ENCODE measurements at places on chromosomes 12 and 14. TPM values are rescaled to one million over a fixed set of nuclear protein-coding genes. Genes with fewer than 3 reads are reported as not detected.
A peak's percentile ranks its signal among the peaks of the same experiment; 100 is the strongest.

- DNase-seq: no peak
These were observed 31.0 kb downstream of the FOXN4 start for GRCh38 chr12:109277899-109278762.

DNA sequence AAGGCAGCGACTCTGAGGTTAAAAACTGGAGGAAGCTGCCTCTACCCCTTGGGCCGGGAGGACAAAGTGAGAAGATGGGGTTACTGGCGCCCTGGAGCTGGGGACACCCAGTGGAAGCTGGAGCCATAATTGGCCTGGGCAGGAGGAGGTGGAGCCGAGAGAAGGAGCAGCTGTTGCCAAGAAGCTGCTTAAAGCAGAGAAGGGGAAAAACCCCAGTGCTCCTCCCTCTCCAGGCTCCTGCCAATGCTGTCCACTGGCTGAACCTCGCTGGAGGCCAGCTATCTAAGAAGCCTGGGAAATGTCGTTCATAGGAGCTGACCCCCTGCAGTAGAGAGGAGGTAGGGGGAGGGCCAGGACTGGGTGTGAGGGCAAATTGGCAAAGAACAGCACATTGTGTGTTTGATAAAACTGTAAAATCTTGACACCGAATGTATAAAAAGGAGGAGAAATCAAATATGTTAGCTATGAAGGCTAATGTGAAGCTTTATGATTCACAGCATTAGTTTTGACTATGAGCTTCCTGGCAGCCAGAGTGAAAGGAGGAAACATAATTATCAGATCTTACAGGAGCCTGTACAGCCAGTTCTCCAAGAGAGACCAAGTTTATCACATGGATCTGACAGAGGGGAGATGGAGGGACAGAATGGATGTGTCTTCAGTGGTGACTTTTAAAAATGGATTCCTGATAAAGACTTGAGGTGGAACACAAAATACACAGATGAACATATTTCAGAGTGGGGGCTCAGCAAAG lies 9.5 kb downstream of the HHIPL1 start:
- no peak for DNase-seq

- DNase-seq: no peak
These were observed 196.3 kb downstream of the EPS8 start for GRCh38 chr12:15592934-15593333.

GRCh38 chr12:25052196-25052913 lies 103.5 kb upstream of the BCAT1 start:
- DNase-seq: no peak

GRCh38 chr14:102408724-102409123 lies 46.0 kb downstream of the TECPR2 start:
- no peak for DNase-seq

AICDA gene
- not detected for total RNA-seq

- DNase-seq: no peak
These were observed 17.2 kb upstream of the ARF6 start for GRCh38 chr14:49875640-49876198.

DNA sequence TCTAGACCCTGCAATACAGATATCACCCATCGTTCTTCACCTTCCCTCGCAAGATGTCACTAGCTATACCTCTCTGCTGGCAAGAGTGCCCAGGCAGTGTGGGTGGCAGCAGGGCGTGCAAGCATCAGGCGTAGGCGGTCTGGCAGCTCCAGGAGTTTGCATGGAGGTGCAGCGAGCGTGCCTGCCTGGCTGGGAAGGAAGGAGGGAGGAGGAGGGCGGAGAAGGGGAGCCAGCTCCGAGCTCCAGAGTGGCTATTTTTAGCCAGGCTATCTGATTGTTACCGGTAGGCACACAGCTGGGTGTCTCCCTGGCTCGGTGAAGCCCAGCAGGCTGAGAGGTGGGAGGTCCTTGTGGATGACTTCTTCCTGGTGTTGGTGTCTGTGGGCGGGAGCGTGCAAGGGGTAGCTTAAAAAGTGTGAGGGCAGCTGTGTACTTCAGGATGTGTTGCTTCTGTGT lies 6.2 kb downstream of the FOXJ2 start:
- no peak for DNase-seq

DNA sequence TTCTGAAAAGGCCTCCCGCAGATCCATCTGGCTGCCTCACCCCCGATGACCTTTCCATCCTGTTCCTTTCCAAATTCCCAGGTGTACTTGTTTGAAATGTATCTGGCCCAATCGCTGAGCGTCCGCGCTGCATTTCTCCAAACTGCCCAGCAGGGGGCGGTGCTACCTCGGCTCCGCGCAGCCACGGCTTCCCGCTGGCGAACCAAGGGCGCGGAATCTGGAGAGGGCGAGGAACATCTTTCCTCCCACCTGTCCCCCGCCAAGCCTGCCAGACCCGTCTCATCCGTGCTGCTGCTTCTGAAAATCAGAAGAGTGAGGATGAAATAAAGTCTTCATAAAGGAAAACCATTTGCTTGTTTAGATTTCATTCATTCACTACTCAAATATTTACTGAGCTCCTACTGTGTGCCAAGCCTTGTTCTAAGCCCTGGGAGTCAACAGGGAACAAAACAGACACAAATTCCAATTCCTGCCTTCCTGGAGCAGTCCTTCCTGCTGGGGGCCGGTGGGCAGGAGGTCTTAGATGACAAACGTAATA lies 16.8 kb upstream of the MYL2 start:
- no peak for DNase-seq

DNA sequence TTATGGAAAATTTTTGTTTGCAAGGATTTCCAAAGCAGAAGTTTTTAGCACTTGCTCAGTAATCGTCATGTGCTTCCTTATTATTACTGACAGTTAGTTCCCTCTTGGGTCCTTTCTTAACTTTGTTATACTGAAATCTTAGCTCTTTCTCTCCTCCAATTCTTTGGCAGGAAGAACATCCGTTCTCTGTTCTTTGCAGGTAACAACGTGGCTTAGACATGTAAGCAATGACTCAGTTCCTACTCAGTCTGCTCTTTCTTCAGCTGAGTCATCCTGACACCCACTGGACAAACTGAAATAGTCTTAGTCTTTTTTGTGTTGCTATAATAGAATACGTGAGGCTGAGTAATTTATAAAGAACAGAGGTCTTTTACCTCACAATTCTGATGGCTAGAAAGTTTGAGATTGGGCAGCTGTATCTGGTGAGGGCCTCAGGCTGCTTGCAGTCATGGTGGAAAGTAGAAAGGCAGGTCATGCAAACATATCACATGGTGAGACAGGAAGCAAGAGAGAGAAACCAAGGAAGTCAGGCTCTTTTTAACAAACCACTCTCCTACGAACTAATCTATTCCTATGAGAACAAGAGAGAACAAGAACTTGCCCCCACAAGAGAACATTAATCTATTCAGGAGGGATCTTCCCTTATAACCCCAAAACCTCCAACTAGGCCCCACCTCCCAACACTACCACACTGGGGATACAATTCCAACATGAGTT lies 49.2 kb downstream of the TESPA1 start:
- DNase-seq: no peak

DNA sequence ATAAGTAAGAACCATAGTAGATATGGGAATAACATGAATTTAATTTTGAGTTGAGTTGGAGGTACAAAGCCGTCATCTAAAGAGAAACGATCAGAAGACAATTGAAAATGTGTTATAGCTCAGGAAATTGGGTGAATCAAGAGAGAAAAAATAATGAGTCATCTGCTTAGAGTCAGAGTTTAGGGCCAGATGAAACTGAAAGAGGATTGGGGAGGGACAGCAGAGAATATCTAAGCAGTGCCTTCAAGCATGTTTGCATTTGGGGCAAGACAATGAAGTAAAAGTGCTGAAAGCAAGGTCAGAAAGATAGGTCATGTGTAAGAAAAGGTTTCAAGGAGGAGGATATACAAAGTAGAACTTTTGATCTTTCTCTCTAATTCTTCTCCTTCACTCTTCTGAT lies 49.4 kb downstream of the SLC15A5 start:
- no peak for DNase-seq

TAS2R30 gene
- total RNA-seq: 4.1 TPM

TAS2R14 gene
- 2.4 TPM for total RNA-seq

RD3L gene
- not detected for total RNA-seq

DNA sequence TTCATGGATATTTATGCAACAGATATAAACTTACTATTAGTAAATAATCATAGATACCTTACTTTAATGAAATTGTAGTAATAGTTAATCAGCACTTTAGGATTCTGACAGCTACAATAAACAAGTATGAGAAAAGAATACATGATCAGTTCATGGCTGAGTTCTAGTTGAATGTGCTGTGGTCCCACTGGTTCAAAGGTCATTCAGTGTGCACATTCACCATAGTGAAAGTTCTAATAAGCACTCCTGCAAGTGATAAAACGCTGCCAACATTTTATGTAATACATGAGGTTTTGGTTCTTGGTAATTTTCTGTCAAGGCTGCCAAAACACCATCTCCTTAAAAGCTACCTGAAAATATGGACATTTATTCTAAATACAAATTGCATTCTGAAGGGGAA lies 92.6 kb downstream of the NUMB start:
- DNase-seq: no peak

- no peak for DNase-seq
These were observed 122.1 kb upstream of the NRXN3 start for GRCh38 chr14:78048120-78048519.

GRCh38 chr12:60162988-60163720 lies 567.3 kb downstream of the SLC16A7 start:
- no peak for DNase-seq

GOLGA5 gene
- 35.3 TPM for total RNA-seq

DNA sequence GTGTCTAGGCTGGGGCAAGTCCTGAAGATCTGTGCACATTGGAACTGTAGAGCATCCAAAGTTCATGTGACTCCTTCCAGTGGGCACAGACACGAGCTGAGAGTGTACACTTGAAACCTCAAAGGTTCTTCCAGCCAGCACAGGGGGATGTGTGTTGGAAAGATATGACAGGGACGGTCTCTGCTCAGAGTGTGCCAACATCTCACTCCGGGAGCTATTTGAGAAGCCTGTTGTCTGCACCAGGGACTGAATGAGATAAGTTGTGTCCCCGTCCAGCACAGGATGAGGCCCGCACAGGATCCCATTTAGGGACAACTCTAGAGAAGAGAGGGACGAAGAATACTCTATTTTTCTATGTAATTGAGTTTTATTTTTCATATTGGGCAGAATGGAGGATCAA lies 136.3 kb downstream of the SNAPC1 start:
- DNase-seq: no peak

FAM186B gene
- total RNA-seq: 0.55 TPM

FAM161B gene
- total RNA-seq: 2.7 TPM

AMN1 gene
- 8.2 TPM for total RNA-seq

GRCh38 chr12:13588574-13588973 lies 392.0 kb downstream of the EMP1 start:
- no peak for DNase-seq

DNA sequence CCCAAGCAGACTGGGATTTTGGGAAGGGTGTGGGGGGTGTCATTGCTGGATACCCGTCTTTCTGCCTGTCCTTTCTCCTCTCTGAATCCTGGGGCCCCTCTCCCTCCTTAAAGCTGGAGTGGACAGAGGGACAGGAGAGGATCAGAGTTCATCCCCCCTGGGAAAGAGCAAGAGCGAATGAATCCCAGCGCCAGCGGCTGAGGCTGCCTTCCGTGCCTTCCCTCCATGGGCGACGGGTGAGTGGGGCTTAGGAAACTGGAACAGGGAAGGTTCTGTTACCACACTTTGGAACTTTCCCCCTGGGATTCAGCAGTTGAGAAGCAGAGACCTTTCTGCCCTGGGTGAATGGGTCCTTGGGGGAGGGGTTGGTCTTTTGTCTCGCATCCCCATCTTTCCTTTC lies 16.2 kb upstream of the RIN3 start:
- DNase-seq: peak; percentile 86

SLCO1B1 gene
- total RNA-seq: not detected

DNA sequence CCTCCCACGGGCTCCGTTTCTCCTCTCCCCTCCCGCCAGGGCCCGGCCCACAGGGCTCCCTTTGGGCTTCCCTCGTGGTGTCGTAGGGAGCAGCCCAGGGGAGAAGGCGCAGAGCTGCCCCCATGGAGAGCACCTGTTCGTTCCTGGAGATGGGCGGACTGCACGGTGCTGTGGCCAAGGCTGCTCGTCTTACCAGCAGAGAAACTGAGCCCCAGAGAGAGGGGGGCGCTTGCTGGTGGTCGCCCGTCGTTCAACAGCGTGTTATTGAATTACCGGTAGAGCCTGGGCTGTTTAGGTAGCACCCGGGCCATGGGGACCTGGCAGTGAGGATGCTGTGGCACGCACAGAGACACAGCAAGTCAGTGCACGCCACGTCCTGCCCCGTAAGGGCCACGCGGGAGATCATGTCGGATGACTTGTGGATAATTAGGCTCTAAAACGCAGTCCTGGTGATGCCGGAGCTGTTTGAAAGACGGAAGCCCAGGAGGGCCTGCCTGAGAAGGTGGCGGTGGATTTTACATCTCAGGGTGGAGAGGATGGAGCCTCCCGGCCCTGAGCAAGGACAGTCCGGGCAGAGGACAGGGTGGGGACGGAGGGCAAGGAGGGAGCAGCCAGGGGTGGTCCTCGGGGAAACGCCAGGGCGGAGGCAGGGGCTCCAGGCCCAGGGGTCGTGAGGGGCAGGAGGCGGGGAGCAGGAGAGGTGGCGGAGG lies 134.4 kb downstream of the ADGRD1 start:
- DNase-seq: peak; percentile 86

KRT83 gene
- not detected for total RNA-seq

EMC9 gene
- 15.5 TPM for total RNA-seq

- no peak for DNase-seq
These were observed 150.1 kb downstream of the SLC38A4 start for GRCh38 chr12:46675736-46676135.

MUCL1 gene
- total RNA-seq: not detected

DNA sequence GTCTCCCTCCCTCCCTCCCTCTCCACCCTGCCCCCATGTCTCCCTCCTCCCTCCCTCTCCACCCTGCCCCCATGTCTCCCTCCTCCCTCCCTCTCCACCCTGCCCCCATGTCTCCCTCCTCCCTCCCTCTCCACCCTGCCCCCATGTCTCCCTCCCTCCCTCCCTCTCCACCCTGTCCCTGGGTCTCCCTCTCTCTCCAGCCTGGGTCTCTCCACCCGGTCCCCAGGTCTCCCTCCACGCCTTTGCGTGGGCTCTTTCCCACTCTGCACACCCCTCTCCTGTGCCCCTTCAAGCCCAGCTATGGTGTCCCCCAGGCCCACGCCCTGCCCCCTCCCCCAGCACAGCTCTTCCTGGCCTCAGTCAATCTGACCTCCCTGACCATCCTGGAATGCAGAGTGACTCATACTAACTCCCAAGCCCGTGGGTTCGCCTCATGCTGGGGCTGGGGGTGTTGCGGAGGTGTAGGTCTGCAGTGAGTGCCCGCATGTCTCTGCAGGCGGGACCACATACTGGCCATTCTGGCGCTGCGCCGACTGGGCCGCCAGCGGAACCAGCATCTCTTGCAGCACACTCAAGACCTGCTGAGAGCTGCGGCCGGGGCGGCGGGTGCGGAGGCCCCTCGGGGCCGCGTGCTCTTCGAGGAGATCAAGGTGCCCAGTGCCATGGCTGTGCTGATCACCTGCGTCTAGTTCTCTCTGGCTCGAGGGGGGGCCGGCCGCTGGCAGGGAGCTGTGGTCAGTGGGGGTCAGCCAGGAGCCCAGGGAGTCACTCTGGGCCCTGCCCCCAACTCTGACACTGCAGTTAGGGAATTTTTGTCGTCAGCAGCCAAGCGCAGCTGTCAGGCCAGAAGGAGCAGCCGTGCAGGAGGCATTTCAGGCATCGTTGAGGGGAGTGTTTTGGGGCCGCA lies 13.5 kb upstream of the TNFAIP2 start:
- no peak for DNase-seq

All from mesenteric fat pad (tissue), 1 donor.